Naive thymus-derived CD8-positive, alpha-beta T cell (primary cell): ENCODE measurements at places on chromosomes 7 and 10. TPM values are rescaled to one million over a fixed set of nuclear protein-coding genes. Genes with fewer than 3 reads are reported as not detected.

TET1 gene
- 2.0 TPM for polyA plus RNA-seq

ZNF804B gene
- polyA plus RNA-seq, result not detected

RPS24 gene
- 1,179 TPM for polyA plus RNA-seq

ZPBP gene
- polyA plus RNA-seq, result not detected

ST8SIA6 gene
- 2.4 TPM for polyA plus RNA-seq

VIPR2 gene
- polyA plus RNA-seq, result not detected

NDUFB8 gene
- polyA plus RNA-seq, result 520 TPM

FAM241B gene
- 16.0 TPM for polyA plus RNA-seq

CTAGE15 gene
- polyA plus RNA-seq, result 0.09 TPM

GDF2 gene
- not detected for polyA plus RNA-seq

OR6B1 gene
- not detected for polyA plus RNA-seq

CALML5 gene
- polyA plus RNA-seq, result not detected

ADAM22 gene
- 0.91 TPM for polyA plus RNA-seq

- DNase-seq, result peak; percentile 35
- H3K27ac ChIP-seq, result no peak overlapping the region
- H3K4me1 ChIP-seq, result no peaks in the 10 kb centered on the region
- H3K27me3 ChIP-seq, result peaks cover 18% of the 10 kb centered on the region
- H3K4me3 ChIP-seq, result no peak overlapping the region
Observed at GRCh38 chr7:35424869-35425495, 171.1 kb upstream of the TBX20 start.

DNA sequence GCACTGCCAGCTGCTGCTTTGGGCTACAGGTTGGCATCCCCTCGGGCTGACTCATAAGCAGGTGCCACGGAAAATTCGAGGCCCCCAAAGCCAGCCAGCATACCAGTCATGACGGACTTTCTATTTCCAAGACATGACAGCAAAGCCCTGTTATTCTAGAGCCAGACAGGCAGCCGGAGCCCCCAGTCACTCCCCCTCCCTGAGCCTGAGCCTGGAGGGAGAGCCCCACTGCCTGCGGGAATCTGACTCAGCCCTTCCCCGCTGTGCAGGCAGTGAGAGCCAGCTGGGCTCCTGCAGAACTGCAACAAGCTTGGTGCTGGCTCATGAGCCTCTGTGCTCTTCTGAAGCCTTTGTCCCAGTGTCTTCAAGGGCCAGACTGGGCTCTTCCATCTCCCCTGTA is 15.8 kb downstream of the BTBD16 start:
- no peak overlapping the region for H3K4me3 ChIP-seq
- peaks cover 37% of the 10 kb centered on the region for H3K27me3 ChIP-seq
- no peak overlapping the region for H3K27ac ChIP-seq
- no peak for DNase-seq
- no peaks in the 10 kb centered on the region for H3K36me3 ChIP-seq

GRCh38 chr10:112265745-112266144 is 17.5 kb upstream of the TECTB start:
- no peak for DNase-seq
- H3K4me1 ChIP-seq, result no peaks in the 10 kb centered on the region
- no peak overlapping the region for H3K27ac ChIP-seq

GRCh38 chr7:37144423-37144822 is 304.2 kb downstream of the ELMO1 start:
- peak overlapping the region; percentile 2 for H3K27ac ChIP-seq
- H3K4me3 ChIP-seq, result no peak overlapping the region
- DNase-seq, result no peak
- H3K27me3 ChIP-seq, result no peaks in the 10 kb centered on the region
- peaks cover 36% of the 10 kb centered on the region for H3K36me3 ChIP-seq

DNA sequence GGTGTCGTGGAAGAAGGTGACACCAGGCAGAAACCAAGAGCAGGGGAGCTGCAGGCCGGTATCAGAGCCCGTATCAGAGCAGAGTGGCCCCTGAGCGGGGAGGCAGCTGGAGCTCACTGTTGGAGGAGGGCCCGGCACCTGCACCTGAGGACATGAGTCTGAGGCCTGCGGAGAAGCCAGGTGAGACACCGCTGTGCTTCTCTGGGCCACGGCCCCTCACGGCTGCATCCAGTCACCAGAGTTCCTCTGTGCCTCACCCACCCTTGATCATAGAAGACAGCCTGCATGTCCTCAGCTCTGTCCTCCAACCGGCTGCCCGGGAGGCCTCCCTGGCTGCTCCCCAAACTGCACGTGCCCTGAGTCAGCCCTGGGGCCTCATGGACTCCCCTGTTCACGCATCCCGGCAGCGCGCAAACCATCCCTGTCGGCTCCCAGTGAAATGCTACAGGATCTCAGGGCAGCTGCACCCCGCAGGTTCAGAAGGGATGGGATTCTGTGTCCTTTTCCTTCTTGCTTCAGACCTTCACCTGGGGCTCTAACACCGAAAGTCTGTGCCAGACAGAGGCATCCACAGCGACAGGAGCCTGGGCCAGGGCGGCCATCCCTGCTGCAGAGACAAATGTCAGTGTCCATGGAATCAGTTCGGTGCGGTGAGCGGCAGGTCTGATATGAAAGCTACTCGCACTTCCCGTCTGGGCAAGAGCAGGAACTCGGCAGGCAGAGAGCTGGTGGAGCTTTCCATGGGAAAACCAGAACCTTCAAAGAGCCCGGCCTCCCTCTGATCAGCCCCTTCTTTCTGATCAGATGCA is 111.9 kb upstream of the FAM20C start:
- peaks cover 8% of the 10 kb centered on the region for H3K27me3 ChIP-seq
- no peaks in the 10 kb centered on the region for H3K36me3 ChIP-seq
- H3K4me1 ChIP-seq, result peaks cover 2% of the 10 kb centered on the region
- no peak overlapping the region for H3K27ac ChIP-seq
- DNase-seq, result no peak

DNA sequence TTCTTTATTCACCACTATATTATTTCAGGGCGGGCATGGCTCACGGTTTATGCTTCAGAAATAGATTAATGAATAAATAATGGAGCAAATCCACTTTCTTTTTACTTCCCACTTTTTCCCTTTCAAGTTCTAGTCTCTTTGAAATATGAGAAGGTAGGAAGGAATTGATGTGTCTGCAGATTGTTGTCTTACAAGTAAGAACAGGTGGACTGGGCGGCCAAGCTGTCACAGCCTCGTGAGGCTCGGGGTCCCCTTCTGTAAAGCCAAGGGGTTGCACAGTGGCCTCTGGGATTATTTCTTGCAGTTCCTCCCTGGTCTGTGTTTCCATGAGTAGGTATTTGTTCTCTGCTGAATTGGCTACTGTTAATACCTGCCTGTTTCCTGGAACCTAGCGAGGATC is 11.2 kb downstream of the VWA2 start:
- DNase-seq, result no peak
- no peak overlapping the region for H3K4me3 ChIP-seq
- no peak overlapping the region for H3K27ac ChIP-seq
- no peaks in the 10 kb centered on the region for H3K4me1 ChIP-seq

DNA sequence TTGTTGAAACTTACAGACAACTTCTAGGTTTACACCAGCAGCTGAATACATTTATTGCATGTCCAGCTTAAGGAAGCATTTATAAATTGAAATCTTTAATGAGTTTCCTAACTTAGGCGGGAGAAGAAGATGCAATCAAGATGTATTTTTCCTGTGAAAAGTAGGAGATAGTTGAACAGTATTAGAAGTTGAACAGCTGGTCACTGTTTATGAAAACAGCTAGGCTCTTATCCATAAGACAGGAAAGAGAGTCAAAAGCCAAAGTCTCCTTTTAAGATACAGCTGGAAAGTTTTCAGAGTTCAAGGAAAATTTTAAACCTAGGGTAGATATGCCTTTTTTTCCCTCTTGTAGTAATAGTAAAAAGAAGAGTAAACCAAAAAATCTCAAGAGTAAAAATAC is 236.1 kb upstream of the FERD3L start:
- H3K36me3 ChIP-seq, result no peaks in the 10 kb centered on the region
- no peaks in the 10 kb centered on the region for H3K27me3 ChIP-seq
- no peaks in the 10 kb centered on the region for H3K4me1 ChIP-seq
- H3K4me3 ChIP-seq, result no peak overlapping the region
- DNase-seq, result no peak

- DNase-seq, result no peak
- H3K36me3 ChIP-seq, result no peaks in the 10 kb centered on the region
- H3K4me1 ChIP-seq, result peaks cover 6% of the 10 kb centered on the region
- no peak overlapping the region for H3K4me3 ChIP-seq
Observed at GRCh38 chr10:122343135-122343800, 31.2 kb upstream of the PLEKHA1 start.

DNA sequence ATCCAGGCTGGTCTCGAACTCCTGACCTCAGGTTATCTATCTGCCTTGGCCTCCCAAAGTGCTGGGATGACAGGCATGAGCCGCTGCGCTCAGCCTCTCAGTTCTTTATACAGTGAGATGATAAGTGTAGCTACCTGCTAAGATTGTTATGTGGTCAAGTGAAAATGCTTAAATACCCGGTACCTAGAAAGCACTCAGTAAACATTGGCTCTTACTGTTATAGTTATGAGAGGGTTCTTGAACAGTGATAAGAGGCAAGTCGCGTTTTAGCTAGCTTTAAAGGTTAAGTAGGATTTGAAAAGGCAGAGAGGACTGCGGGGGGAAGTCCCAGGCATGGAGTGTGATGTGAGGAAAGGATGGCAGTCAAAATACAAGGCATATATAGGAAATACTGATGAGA is 4.5 kb downstream of the ZKSCAN1 start:
- peaks cover 51% of the 10 kb centered on the region for H3K36me3 ChIP-seq
- peaks cover 19% of the 10 kb centered on the region for H3K4me1 ChIP-seq
- H3K4me3 ChIP-seq, result no peak overlapping the region
- no peaks in the 10 kb centered on the region for H3K27me3 ChIP-seq
- H3K27ac ChIP-seq, result no peak overlapping the region

DNA sequence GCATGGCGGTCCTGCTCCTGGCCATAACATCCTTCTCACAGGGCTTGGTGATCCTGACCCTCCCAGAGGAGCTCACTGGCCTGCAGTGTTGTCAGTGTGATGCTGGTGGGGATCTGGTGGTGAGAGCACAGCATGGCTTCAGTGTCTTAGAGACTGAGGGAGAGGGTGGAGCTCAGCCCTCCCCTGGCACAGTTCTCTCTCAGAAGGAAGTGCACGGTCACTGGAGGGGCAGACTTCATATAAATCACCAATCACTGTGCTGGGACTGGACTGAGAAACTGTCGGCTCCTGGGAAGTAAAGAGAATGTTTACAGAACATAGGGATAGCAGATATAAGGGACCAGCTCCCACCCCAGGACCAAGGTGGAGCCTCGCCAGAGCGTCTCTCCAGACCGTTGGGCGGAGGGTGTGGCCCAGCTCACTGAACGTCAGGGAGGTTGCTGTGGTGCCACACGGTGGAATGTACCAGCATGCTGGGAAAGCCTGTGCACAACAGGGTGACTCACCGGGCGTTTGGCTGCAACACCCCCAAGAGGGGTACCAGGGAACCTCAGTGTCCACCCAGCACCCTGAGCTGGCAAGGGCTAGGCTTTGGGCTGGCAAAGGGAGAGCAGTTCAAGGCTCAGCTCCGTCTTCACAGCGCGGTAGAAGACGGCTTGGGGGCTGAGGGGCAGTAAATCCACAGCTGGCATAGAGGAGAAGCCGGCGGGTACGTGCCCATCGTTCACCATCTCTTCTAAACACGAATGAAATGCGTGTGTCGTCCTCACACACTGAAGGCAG is 8.8 kb upstream of the GET4 start:
- H3K27ac ChIP-seq, result no peak overlapping the region
- no peak for DNase-seq
- H3K4me3 ChIP-seq, result no peak overlapping the region
- peaks cover 11% of the 10 kb centered on the region for H3K4me1 ChIP-seq
- no peaks in the 10 kb centered on the region for H3K36me3 ChIP-seq

- H3K27me3 ChIP-seq, result no peaks in the 10 kb centered on the region
- H3K36me3 ChIP-seq, result peaks cover 51% of the 10 kb centered on the region
- no peaks in the 10 kb centered on the region for H3K4me1 ChIP-seq
- H3K4me3 ChIP-seq, result no peak overlapping the region
- DNase-seq, result no peak
Observed at GRCh38 chr7:17832820-17833355, 107.4 kb downstream of the SNX13 start.

DNA sequence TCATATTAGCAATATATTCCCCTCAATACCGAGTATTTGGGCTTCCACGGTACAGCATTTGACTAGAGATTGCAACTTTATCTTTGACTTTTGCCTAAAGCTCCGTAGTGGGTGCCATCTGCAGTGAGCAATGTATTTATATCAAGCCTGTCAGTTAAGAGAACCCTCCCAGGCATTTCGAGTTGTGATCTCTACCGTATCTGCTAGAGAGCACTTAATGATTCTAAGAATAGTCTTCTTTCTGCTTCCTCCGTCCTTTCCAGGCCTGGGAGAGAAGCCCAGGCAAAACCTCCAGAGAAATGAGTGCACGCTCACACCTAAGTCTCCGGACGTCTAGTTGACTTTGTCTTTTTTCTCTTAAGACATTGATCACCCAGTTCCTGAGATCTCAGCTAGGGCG is 210.6 kb downstream of the KLF6 start:
- no peak overlapping the region for H3K4me3 ChIP-seq
- no peak for DNase-seq
- H3K27me3 ChIP-seq, result peaks cover 8% of the 10 kb centered on the region
- no peaks in the 10 kb centered on the region for H3K36me3 ChIP-seq

GRCh38 chr10:61960396-61961120 is 59.1 kb downstream of the ARID5B start:
- H3K4me1 ChIP-seq, result peaks cover 7% of the 10 kb centered on the region
- H3K4me3 ChIP-seq, result no peak overlapping the region
- H3K27me3 ChIP-seq, result no peaks in the 10 kb centered on the region
- DNase-seq, result no peak
- no peak overlapping the region for H3K27ac ChIP-seq
- no peaks in the 10 kb centered on the region for H3K36me3 ChIP-seq

DNA sequence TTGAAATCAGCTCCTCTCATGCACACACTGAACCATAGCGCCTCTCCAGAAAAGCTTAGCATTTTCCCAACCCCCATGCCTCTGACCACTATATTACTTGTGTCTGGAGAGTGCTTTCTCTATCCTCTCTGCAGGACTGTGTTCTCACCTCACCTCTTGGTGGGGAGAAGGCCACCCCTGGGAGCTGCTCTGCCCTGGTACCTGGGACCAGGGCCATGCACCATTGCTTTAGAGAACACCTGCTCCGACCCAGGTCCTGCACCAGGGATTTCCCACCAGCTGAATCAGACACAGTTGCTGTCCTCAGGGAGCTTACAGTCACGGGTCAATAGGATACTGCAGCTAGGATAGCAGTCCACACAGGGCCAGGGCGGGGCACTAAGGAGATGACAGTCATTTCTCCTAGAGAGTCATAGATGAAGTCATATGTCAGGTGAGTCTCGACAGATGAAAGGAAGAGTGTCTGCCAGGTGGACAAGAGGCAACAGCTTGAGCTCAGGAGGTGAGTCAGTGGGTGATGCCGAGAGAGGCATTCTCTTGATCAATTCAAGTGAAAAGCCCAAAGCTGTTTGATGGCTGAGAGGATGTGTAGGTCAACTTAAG is 619 bp upstream of the LMTK2 start:
- peak overlapping the region; percentile 34 for H3K27ac ChIP-seq
- H3K27me3 ChIP-seq, result peaks cover 9% of the 10 kb centered on the region
- DNase-seq, result no peak
- peak overlapping the region; percentile 99 for H3K4me3 ChIP-seq

GRCh38 chr7:91946549-91946948 is 5.9 kb downstream of the AKAP9 start:
- peaks cover 11% of the 10 kb centered on the region for H3K36me3 ChIP-seq
- no peak overlapping the region for H3K4me3 ChIP-seq
- peaks cover 65% of the 10 kb centered on the region for H3K4me1 ChIP-seq
- no peaks in the 10 kb centered on the region for H3K27me3 ChIP-seq

- no peaks in the 10 kb centered on the region for H3K27me3 ChIP-seq
- H3K4me3 ChIP-seq, result no peak overlapping the region
- H3K36me3 ChIP-seq, result peaks cover 5% of the 10 kb centered on the region
Observed at GRCh38 chr10:70410608-70411007, 6.7 kb downstream of the EIF4EBP2 start.
